ENCODE measurements at places on chromosomes 3 and 15. TPM values are rescaled to one million over a fixed set of nuclear protein-coding genes. Genes with fewer than 3 reads are reported as not detected.

Gene IQGAP1
- 164 TPM for total RNA-seq

Gene HRG
- not detected for total RNA-seq

Gene CRTAP
- total RNA-seq, result 109 TPM

Gene PLSCR4
- total RNA-seq, result 28.3 TPM

Gene CEMIP
- total RNA-seq, result 249 TPM

Gene MCF2L2
- not detected for total RNA-seq

Gene PLOD2
- total RNA-seq, result 46.1 TPM

Gene SLC12A6
- 29.4 TPM for total RNA-seq

DNA sequence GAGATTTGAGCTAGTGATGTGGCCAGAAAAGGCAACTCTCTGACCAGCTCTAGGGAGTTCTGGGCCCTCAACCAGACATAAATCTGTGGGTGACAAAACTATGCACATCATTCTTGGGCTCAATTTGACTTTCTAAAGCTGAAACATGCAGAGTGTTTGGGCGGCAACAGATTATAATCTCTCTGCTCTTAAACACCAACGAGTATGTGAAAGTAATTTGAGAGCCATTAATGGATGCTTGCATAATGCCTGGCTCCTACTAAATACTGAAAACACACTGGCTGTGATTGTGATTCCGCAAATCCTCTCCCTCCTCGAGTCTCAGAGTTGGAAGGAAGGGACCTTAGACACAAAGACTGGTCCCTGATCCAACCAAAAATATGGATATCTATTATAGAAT lies 186.7 kb downstream of the UACA start:
- DNase-seq, result peak; percentile 49

GRCh38 chr15:94844538-94845389 lies 613.4 kb downstream of the MCTP2 start:
- DNase-seq, result no peak

DNA sequence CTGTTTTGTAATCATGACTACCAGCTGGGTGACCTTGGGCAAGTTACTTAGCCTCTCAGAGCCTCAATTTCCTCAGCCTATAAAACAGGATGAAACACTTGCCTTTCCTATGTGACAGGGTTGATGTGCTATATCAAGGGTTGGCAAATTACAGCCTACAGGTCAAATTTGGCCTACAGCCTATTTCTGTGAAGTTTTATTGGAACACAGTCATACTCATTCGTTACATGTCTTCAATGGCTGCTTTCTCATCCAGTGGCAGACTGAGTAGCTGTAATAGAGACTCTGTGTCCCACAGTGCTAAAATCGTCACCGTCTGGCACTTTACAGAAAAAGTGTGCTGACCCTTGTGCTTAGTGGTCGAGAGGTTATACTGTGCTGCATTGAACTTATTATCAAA lies 16.6 kb downstream of the ABHD6 start:
- DNase-seq, result no peak

DNA sequence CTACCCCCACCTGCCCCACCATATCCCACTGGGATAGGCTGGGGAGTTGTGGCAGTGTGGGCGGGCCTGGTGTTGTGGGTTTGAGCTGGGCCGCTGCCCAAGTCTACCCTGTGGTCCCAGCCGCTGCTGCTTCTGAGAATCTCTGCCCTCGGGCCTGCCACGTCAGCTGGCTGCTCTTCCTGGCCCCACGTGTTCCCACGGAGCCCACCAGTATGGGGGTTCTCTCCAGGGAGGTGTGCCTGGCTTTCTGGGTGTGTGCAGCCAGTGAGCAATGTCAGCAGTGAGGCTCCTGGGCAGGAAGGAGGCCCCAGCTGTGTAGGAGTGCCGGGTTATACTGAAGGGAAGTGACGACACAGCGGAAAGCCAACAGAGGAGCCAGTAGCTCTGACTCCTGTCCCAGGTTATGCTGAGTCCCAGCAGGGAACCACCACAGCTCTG lies 10.5 kb downstream of the GNAI2 start:
- DNase-seq, result peak; percentile 87

DNA sequence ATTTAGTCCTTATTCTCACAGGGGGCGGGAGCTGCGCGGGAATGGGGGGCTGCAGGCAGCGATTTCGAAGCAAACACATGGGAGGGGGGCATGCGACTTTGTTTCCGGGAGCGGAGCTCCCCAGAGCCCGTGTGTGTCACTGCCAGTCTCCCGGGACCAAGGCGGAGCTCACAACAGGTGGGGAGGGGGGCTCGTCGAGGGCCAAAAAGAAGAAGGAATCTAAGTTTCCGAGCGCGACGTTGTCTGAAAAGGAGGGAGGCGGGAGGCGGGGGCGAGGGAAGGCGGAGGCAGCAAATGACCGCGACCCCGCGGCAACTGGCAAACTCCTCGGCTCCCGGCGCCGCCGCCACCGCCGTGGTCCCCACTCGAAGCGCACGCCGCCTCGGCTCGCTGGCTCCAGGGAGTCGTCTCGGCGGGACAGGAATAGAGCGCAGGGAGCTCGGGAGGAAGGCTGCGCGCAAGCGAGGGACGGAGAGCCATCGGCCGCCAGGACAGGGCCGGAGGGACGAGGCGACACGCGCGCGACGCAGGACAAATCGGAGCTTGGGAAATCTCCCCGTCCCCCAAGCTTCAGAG lies 1.4 kb downstream of the FOXP1 start:
- DNase-seq, result peak; percentile 25

GRCh38 chr15:86663304-86663703 lies 583.6 kb downstream of the AGBL1 start:
- DNase-seq, result no peak

GRCh38 chr3:87793337-87793877 lies 265.4 kb downstream of the CGGBP1 start:
- DNase-seq, result no peak

DNA sequence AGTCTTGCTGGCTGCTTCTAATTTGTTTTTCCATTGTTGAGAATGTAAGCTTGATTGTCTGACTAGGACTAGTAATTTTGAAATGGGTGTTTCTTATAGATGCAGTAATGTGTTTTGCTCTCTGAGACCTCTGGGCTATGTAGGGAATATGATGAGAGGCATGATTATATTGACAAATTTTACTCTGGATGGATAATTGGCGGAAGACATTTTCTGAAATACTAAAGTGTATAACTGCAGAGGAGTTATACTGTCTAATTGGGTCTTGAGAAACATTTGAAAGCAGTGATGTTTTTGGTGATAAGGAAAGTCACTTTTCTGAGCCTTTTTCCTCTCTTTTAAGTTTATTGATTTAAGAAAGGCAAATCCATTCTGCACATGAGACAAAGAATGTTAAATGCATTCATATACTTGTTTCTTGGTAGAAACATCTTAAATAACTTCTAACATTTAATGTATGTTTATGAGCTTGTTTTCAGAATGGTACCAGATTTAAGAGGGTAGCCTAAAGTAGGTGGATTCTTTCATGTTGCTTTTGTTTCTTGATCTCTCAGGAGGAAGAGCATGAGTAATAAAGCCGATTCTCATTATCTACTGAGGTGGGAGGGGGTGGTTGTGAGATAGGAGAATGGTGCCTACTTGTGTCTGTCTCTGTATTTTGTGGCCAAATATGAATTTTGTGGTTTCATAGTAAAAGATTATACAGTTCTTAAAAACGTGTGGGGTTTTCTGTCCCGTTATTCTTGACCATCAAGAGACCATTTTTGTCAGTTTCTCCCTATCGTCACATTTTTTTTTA lies 2.0 kb downstream of the ATP2C1 start:
- DNase-seq, result no peak

DNA sequence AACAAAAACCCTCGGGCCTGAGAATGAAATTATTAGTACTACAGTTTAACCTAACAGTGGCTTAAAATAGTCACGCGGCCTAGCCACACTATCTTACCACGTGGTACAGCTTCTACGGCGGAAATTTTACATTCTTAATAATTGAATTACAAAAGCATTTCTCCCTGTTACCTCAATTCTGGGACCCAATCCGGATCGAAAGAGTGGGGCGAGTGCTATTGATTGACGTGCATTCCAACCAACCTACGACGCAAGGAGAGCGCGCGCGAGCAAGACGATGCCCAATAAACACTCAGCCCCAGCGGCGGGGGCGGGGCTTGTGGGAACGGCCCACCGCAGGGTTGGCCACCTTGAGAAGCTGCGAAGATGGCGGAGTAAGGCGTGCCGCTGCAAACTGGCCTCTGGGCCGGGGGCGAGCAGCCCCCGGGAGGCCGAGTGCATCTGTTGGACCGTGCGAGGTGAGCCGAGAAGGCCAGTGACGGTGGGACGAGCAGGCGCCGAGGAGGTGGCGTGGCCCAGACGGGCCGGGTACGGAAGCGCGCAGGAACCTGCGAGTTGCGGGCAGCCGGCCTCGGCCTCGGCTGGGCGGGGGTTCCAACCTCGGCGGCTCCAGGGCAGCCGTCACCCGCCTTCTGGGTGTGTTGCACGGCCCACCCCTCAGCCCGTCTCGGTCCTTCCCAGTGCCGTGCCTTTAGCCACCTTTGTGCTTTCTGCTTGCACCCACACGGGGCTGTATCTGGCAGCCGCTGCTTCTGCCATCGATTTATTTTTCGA lies 48.6 kb downstream of the OIP5 start:
- DNase-seq, result peak; percentile 100

- no peak for DNase-seq
Measured at GRCh38 chr3:66017591-66017990, 21.1 kb downstream of the MAGI1 start.

- DNase-seq, result no peak
Measured at GRCh38 chr15:89364741-89365450, 30.3 kb upstream of the POLG start.

DNA sequence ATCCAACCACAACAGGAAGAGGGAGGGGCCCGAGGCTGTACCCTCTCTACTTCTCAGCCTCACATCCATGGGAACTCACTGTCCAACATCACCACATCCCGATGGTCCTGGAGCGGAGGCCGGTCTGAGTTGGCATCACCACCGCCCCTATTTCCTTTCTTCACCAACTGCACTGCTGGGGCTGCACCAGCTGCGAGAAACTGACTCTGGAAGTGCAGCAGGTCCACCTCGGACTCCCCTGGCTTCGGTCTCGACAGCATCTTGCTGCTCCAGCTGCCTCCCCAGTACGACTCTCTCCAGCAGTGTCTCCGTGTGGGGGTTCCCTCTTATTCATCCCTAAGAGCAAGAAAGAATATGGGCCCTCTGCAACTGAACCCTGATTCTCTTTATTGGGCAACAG lies 7.2 kb downstream of the RPAP1 start:
- no peak for DNase-seq

DNA sequence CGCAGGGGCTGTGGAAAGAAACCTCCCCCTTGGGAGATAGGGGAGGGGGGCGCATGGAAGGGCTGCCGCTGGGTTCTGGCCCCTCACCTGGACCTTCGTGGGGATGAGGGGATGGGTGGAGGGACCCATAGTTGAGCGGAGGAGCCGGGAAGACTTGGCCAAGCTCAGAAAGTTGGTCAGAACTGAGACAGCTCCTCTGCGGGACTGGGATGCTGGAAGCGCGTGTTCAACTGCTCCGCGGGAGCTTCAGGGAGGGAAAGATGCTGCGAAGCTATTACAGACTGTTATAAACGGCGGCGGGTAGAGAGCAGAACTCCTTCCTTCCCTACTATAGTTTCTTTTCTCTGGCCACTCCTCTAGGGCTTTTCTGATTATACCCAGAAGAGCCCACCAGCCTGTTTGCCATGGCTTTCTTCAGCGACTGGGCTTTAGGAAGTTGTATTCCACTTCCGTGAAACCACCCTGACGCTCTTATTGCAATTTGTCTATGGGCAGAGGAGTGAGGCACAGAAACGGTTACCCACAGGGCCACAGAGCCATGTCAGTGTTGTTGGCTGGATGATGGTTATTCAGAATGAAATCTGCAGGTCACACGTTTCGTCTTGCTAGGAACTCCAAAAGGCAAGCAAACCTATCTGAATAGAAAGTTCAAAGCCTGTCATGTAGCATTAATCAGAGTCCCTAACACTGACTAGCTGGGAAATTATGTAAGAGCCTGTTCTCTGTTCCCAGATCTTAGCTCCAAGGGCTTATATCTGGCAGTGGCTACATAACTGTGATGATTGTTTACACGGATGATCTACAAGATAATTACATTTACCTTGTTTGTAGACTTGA lies 1.1 kb downstream of the SYNPR start:
- peak; percentile 1 for DNase-seq

DNA sequence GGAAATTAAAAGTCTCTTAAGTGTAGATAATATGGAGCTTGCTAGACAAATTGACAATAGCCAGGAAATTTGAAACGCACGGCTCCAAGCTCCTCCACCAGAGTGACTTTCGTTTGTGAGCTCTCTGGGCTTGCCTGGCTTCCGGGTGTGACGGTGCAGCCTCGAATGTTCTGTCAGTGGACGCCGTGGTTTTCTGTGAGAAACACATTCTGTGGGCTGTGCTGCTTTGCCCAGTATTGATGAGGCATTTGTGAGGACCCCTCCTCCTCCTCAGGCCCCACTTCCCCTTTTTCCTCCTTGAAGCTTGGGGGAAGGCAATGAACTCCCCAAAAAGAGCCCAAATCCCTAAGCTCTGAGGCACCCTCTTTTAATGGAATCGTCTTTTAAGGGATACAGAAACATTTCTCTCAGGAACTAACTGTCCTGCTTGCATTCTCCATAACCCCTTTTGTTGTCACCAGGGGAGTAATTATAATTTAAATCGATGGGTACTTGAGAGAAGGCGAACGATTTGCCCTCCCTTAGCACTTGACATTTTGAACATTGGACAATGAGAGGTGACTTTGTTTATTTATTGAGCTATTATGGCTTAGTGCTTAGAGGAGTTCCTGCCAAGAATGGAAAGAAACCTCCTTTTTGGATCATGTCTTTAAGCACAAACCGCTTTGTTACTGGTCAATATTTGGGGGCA lies 40.8 kb downstream of the POLR2M start:
- DNase-seq, result peak; percentile 56

GRCh38 chr3:194134757-194135515 lies 1.0 kb upstream of the HES1 start:
- DNase-seq, result peak; percentile 88
